AG09309 (cell line): ENCODE measurements at places on chromosomes 11 and 22.
A peak's percentile ranks its signal among the peaks of the same experiment; 100 is the strongest.

GRCh38 chr11:86040919-86041850, 27.7 kb downstream of the PICALM start:
- no peak for DNase-seq

DNA sequence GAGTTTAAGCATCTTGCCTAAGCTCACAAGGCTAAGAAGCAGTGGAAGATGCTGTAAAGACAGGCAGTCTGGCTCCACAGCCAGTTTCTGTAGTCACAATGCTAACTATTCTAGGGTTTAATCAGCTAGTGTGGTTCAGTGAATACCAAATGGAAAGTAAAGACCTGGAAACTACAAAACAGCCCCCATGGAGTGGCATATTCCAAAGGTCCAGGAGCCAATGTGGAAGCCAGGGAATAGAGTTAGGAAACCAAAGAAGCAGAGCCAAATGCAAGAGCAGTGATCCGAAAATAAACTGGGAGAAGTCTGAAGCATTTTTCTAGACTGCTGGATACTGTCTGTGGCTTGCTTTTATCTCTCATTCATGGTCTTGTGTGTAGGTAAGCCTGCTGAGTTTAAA, 731.2 kb upstream of the ANO5 start:
- DNase-seq: no peak

DNA sequence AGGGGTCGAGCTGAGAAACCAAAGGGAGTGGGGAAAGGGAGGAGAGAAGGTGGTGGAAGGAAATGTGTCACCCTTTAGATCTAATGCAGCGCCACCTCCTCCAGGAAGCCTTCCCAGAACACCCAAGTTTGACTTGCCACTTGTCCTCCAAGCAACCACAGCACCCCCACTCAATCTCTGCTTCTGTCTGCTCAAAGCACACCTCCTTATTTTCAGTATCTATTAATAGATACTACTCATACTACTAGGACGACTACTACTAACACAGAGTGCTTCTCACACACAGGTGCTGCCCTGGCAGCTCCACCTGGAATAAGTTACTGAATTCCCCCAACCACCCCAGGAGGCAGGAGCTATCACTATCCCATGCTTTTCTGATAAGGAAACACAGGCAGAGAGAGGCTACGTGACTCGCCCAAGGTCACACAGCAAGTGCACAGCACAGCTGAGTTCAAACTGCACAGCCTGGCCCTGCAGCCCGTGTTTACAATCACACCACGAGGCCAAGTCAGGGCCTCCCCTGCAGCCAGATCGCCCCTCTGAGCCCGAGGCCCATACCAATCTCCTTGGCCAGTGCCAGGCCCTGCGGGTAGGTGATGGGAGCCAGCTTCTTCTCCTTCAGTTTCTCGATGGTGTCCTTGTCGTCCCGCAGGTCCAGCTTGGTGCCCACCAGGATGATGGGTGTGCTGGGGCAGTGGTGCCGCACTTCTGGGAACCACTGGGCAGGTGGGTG, 13.2 kb downstream of the RAC2 start:
- DNase-seq: no peak

GRCh38 chr11:117725048-117725734, 71.8 kb downstream of the DSCAML1 start:
- DNase-seq: no peak

DNA sequence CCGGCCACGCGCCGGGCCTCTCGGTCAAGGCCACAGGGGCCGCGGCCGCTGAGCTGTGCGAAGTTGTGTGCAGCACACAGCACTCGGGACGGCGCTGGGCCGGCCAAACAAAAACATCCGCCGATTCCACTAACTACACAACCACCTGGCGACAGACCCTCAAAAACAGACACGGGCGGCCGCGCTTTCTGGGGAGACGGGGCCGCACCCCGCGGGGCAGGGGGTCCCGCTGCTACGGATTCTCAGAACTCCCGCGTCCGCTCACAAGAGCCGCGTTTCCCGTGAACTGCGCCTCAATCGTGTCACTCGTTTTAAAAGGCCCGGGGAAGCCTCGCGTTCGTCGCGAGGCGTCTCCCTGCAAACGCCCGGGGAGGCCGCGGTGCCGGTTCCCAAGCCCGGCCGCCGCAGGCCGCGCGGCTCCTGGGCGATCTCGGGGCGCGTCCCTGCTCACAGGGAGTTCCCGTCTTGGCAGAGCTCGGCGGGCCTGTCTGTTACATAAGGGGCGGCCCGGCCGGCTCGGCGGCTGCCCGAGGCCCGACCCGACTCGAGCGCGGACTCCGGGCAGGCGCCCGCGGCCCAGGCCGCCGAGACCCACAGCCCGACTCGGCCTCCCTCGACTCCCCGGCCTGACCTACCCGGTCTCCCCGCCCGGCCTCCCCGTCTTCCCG, 936 bp downstream of the BRD1 start:
- no peak for DNase-seq

GRCh38 chr11:134215836-134216235, 7.9 kb downstream of the NCAPD3 start:
- DNase-seq: no peak

- no peak for DNase-seq
Measured at GRCh38 chr11:35402751-35403660, 16.4 kb downstream of the SLC1A2 start.

DNA sequence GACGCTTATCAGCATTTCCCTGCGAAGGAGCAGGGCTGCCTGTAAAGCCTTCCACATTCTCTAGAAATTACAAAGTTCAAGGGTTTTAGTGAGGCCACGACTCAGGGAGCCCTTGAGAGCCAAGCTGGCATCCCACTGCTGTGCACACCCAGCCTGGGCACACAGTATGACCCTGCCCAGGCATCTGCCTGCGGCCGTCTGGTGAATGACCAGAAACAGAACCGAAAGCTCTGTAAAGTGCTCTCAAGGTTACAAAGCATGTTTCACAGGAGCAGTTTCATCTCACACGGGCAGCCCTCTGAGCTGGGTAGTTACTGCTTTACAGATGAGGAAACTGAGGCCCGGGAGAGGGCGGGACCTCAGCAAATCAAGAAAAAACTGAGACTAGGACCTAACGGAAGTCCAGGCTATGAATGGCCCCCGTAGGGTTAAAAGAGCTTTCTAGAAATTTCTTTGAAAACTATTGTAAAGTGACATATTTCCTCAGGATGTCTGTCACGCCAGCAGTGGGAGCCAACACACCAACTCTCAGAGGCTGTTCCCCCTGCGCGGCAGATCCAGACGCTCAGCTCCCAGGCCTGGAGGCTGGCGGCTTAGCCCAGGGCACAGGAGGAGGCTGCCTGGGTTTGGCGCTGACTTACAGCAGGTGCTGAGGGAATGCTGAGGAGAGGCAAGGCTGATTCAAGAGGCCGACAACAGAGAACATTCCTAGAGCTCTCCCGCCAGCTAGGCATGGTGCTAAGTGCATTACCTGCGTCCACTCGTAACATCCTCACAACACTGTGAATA, 7.7 kb upstream of the TCF20 start:
- no peak for DNase-seq

DNA sequence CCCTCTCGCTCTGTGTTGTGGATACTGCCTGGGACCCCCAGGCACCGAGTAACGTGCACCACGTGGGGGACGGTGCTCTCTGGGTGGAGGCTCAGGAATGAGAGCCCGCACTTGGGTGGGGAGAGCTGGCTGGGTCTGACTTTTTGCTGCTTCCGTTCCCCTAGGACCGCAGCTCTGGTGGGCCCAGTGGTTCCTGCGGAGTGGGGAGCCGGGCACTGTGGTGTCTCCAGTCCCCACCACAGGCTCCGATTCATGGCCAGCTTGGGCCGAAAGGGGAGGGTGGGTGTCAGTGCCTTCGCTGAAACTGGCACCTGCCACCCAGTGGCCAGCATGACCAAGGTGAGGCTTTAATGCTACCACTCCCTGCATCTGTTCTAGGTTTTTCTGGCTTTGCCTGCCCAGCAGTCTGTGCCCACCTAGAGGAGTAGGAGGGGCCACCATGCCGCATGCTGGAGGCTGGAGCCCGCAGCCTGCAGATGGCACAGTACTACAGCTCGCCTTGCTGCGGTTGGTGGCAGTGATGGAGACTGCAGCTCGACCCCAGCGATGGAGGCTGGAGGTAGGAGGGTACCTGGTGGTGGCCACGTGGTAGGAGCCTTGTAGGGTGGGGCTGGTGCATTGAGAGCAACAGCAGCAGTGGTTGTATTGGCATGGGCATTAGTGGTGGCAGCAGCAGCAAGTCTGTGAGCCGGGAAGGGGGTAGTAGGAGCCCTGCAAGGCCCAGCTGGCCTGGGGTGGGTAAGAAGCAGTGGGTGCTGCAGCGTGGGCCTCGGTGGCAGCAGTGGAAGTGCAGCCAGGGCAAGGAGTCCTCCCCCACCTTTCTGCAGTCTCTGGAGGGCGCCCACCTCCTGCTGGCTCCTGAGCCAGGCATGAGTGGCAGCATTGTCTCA, 118.8 kb upstream of the VPREB1 start:
- DNase-seq: no peak

DNA sequence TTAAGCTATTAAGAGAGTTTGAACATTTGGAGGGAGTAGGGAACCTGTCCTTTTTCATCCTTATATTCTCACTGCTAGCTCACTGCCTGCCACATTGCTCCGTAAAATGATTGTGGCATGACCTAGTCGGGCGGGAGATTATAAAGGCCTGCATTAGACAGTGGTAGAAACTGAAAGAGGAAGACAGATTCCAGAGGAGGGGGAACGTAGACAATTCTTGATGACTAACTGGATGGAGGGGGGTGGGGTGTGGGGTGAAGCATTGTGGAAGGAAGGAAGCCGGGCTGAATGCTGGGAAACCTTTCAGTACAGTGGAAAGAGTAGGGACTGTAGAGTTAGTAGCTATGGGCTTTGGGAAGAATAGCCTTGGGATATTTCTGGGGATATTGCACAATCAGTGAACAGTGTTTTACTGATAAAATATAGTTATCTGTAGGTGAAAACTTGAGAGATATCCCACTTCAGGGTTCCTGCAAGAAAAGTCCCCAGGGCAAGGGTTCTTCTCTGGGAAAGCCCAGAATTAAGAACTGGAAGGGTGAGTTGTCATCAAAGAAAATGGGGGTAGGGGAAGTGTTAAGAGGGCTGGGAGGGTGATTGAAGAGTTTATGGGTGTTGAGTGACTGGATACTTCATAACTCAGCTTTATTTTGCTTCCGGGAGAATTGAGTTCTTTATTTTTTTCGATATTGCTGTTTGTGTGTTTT, 2.1 kb downstream of the MED15 start:
- peak; percentile 76 for DNase-seq

GRCh38 chr11:75308116-75308515, 43.3 kb downstream of the ARRB1 start:
- DNase-seq: no peak

DNA sequence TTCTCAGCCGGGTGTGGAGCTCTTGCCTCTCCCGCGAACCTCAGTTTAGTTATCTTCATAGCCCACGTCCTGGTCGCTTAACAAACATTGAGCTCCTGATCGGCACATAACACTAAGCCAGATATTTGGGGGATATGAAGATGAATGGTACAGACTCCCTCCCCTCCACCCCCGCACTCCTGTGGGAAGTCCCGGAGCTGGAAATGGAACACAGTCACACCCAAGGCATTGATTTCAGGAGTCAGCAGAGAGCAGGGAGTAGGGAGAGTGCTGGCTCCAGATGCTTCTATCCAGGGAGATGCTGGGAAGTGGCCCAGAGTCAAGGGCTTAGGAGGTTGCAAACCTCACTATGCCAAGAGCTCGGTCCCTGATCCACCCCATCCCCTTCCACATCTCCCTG, 26.1 kb upstream of the CABP7 start:
- no peak for DNase-seq

DNA sequence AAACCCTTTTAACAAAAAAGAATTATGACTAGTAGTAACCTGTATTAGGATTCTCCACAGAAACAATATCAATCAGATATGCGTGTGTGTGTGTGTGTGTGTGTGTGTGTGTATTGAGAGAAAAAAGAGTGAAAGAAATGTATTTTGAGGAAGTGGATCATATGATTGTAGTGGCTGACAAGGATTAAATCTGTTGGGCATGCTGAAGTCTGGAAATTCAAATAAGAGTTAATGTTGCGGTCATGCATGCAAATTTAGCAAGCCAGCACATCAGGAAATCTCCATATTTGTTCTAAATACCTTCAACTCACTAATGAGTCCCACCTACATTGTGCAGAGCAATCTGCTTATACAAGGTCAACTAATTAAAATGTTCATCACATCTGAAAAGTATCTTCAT, 46.8 kb upstream of the IGLL5 start:
- DNase-seq: no peak

DNA sequence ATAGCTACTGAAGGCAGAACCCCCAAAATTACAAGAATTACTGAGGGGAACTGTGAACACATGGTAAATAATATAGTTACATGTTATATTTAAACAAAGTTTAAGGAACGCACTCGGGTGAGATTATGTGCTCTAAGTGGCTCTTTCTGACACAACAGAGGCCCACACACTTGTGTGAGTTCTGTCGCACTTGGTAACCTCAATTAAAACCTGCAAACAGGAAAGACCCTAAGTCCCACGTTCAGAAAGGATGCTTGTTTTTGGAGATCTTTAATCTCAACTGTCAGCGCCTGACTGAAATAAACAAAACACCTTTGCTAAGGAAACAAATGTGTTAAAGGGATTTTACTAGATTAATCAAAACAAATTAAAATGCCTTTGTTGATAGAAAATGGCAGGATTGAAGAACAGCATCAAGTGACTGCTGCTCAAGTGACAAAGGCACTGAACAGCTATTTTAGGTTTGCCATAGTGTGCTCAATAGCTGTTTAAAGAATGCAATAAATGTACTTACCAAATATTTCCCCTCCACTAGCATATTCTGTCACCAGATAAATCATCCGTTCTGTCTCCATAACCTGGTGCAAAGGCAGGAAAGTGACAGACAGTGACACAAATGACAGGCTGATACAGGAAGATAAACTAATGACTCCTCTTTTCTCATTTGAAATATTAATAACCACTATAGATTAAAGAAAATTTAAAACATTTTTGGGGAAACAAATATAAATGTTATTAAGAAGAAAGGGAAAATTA, 116.3 kb upstream of the APOA1 start:
- DNase-seq: no peak

DNA sequence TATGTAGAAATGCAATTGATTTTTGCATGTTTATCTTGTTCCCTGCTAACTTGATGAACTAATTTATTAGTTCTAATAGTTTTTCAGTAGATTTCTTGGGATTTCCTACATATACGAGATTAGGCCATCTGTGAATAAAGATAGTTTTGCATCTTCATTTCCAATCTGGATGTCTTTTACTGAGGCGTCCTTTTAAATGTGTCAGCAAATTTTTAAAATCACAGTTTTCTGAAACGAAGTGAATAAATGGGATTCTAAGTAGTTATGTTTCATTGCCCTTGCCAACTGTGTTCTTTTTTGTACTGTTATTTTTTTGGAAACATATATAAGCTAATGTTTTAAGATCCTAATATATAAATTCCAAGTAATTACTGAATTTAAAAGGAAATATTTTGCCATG, 50.0 kb downstream of the CYP2R1 start:
- no peak for DNase-seq

GRCh38 chr22:43151251-43152002, at the start of gene TSPO:
Gene TSPO (plus strand): TSS chr22:43151559. CDS start chr22:43159239, 7,680 bp downstream.
- no peak for DNase-seq

GRCh38 chr11:47268448-47269001, 1.4 kb upstream of the MADD start:
- DNase-seq: no peak

- peak; percentile 5 for DNase-seq
Measured at GRCh38 chr22:24466716-24467328, 28.3 kb upstream of the UPB1 start.
